ENCODE measurements at places on chromosomes 6 and 20.

GRCh38 chr6:47710295-47710694, 11.9 kb downstream of the ADGRF4 start:
- no peak for DNase-seq

DNA sequence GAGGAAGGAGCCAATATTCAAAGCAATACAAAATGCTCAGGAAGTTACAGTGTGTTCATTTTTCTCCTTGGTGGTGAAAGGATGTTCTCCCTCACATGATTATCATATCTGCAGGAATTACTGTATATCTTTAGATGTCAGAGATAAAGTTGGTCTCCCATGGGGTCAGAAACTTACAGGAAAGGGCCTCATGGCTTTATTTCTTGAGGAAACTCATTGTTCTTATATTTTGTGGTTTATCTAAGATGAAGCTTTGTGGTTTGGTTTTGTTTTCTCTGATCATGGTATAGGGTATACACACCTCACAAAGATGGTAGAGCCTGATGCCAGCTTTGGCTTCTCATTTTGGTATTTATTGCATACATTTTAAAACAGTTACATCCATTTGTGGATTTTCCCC, 100.5 kb upstream of the STXBP5 start:
- no peak for DNase-seq

- no peak for DNase-seq
These were observed 12.2 kb upstream of the NCOA3 start for GRCh38 chr20:47489448-47489872.

DNA sequence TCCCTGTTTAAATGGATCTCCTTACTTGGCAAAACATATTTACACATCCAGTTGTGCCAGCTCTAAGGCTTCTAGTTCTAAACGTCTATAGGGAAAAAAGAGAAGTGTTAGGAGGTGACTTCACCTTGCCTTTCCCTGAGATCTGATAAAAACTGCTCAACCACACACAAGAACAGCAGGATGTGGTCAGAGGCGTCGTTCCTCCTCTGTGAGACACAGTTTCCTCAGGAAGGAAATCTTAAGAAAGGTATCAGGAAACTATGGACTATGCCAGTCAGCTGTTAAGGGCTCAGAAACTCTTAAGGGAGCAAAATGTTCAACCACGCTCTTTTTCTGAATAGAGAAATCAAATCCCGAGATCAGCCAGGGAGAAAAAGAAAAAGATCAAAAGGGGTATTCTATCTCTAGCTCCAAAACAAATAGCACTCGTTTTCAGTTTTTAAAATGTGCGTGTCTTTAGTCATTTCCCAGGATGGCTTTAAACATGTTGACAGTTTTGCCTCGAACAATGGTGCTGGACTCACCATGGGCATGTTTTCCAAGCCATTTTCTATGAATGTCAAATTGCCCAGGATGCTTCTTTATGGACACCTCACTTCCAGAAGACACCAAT, 154.5 kb downstream of the HACE1 start:
- no peak for DNase-seq

DNA sequence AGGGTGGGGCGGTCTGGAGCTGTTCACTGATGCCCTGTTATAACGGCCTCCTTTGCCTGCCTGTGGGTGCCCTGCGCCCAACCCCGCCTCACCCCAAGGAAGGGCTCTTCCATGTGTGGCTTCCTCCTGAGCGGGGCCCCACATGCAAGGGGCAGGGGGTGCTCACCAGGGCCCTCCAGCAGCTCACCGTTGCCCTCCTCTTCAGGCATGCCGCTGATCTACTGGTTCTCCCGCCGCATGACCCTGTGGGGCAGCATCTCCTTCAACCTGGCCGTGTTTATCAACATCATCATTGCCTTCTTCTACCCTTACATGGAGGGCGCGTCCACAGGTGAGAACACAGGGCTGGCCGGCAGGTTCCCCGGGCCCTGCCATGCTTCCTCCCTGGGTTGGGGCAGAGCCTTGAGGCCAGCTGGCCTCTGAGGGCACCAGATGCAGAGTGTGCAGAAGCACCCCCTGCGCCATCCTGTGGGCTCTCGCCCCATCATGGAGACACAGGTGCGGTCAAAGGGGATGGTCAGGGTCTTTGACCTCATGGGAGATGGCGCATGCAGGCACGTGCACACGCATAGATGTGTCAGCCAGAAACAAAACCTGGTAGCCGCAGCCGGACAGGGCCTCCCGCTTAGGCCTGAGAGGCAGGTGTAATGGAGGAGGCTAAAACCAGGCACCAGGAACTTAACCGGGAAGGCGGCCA, 22.9 kb downstream of the UQCC2 start:
- DNase-seq: no peak

DNA sequence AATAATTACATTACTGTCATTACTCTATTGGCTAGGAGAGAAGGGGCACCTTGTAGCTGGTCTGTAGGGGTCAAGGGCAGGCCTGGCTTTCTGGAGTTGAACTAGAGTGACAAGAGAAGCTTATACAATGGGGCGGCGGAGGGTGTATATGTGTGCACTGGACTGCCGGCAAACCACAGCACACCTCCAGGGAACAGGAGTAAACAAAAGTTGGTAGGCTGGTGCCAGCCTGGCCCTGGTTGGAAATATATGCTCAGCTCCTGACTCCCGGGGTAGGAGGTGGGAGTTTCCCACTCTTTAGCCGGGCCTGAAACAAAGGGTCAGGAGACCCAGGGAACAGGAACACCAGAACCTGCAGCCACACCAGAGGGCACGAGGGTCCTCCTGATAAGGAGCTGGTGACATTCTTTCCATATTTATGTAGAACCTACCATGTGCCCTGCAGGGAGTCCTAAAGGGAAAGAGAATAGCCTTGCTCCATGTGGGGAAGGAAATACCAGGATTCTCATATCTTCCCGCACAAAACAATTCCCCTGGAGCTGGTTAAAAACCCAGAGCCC, 5.1 kb downstream of the C6orf132 start:
- DNase-seq: no peak

DNA sequence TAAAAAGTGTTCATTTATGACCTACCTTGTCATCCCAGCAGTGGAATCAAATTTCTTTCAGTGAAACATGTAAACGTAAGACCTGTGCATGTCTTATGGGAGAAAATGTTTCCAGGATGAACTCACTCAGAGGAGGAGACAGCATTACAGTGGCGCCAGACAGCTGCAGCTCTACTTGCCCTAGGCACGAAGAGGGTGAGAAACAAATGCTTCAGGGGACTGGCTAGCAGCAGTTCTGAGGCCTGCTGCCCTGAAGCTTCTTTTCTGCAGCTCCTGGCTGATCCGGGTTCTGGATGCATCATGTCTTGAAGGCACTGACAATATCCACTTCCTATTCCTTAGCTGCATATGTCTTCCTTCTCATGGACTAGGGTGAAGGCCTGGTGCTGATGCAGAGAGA, 120.2 kb downstream of the QRSL1 start:
- no peak for DNase-seq

DNA sequence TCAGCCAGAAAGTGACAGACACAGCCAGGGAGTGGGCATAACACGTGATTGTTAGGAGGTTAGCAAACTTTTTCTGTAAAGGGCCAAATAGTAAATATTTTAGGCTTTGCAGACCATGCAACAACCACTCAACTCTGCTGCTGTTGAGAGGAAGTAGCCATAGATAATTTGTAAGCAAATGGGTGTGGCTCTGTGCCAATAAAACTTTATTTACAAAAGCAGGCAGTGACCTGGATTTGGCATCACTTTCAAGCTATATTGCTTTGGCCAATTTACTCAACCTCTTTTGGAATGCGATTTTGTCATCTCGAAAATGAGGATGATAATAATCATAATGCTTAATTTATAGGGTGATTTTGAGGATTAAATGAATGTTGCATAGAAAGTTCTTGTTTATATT, 152.6 kb downstream of the TSHZ2 start:
- DNase-seq: no peak

DNA sequence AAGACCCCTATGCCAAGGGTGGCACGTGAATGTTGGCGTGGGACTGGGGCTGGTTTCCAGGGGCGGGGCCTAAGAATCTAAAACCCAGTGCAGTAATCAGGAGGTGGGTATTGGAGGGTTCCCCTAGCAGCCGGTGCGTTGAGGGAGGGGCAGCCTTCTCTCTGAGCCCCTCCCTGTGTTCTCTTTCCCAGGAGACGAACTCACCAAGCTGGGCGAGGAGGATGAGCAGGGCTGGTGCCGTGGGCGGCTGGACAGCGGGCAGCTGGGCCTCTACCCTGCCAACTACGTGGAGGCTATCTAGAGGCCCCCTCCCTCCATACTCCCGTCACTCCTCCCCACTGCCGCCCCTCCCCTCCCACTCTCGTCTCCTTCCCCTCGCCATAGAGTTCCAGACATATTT, 23.9 kb downstream of the SPDEF start:
- DNase-seq: no peak

DNA sequence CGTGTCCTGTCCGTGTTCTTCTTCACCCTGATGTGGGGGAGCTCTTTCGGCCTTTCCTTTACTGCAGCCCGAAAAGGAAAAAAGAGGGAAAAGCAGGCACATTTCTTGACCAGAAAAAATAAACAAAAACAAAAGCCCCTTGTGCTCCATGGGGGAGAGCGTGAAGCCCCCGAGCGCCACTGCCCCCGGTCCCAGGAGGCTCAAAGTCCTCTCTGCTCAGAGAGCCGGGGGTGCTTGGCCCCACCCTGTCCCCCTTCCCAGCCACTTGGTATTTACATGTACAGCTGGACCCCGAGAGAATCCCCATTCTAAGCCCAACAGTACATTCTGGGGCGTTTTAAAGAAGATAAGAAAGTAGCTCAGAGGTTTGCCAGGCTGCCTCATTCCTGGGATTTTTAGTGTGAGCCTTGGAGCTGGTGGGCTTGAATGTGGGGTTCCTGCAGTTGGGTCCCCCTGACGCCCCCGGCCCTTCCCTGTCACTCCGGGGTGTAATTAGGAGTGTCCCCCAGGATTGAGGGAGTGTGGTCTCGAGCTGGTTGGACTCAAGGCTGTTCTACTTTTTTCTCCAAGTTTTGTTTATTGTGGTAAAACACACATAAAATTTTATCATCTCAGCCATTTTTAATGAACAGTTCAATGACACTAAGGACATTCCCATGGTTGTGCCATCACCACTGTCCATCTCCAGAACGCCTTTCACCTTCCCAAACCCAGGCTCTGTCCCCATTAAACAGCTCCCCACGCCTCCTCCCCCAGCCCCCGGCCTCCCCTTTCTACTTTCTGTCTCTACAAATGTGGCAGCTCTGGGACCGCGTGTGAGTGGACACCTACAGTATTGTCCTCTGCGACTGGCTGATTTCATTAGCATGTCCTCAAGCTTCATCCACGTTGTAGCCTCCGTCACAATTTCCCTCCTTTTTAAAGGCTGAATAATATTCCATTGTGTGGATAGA, 55.7 kb upstream of the BHLHE23 start:
- no peak for DNase-seq

DNA sequence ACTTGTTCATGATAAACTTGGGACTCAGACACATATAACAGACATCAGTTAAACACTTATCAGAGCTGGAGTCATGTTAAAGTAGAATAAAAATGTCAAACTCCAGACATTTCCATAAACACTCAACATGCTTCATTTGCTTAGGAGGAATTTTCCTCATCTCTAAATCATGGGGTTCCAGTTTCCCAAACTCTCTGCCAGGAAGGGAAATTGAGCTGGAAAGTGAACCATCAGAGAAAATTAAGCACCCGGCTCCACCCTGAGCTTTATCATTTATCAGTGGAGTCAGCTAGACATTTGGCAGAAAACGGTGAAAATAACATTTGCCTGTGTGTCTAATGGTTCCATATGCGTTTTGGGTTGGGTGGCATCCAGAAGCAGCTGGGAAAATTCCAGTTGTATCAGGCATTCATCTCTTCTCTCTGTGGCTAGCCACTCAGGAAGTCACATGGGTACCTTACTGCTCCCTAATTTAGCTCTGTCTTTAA, 25.3 kb upstream of the ZNFX1 start:
- no peak for DNase-seq

DNA sequence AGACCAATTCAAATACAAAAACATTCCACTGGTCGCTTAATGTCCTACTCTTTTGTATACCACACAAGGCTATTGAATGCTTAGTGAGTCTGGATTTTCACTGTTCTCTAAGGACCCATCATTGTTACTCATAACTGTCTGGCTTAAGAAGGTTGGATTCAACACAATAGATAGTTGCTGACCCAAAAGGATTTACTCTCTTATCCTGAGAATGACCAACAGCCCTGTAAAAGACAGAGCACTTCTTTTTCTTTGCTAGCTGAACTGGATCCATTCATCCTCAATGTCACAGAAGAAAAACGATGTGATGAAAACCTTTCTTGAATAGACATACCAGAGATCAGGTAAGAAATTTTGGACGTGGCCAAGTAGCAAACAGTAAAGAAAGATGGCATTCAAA, 645.6 kb downstream of the KHDRBS2 start:
- DNase-seq: no peak

DNA sequence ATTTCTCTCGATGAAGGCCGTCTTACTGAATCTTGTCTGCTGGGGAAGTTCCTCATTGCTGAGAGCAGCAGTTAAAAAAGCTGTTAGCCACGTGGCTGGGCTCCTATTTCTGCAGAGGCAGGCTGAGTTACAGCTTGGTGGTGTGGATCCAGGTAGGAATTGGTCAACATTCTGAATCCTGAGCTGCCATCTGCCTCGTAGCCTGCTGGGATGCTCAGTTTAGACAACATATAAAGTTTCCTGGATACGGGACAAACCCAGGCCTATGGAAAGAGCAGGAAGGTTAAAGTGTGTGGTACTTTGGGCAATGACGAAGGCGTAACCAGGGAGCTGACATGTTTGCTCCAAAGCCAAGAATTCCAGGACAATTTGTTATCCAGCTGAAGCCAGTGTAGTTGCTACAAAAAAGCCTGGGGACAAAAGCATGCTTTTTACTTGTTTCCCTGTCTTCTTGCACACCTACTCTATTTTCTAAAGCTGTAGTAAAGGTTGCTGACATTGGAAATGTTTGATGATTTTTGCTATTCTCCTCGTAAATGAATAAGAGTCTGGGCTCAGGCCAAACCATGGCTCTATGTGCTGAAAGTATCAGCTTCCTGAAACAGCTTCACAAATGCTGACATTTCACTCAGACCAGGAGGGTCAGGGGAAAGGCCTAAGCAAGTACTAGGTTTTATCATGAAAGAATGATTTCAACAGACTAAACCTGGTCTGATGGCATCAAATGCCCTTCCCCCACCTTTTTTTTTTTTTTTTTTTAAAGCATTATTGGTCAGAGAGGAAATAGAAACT, 12.4 kb upstream of the MYLK2 start:
- no peak for DNase-seq

DNA sequence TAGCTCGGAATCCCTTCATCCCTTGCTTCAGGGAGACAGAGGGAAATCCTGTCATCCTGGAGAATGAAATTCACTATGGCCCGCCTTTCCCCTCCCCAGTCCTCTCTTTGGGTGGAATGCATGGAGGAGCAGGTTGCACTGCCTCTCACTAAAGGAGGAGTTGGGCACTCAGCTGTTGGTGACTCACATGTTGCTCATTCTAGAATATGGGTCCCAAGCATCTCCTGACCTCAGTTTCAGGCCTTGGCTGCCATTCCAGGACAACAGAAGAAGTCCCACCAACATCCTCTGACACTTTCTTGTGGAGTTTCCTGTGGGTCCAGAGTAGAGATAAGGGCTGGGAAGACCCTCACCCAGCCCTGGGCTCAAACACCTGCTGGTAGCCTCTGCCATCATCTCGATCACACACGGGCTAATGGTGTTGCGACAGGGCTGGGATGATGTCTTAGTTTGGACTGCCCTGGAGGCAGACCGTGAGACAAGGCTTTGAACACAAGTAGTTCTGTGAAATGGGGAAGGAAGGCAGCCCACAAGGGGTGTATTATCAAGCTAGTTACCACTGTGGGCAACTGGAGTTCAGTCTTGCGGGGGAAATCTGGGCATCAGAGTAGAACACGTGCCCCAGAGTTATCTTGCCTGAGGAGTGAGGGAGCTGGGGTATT, 52.4 kb upstream of the RNF24 start:
- no peak for DNase-seq

GRCh38 chr20:48682529-48683363, 145.1 kb downstream of the PREX1 start:
- DNase-seq: peak; percentile 74
